ENCODE measurements at places on chromosomes 12 and 14.

GRCh38 chr14:80164991-80165721, 46.1 kb downstream of the DIO2 start:
- no peak for DNase-seq

- DNase-seq = peak; percentile 1
Observed at GRCh38 chr12:127108360-127109215, 1158.4 kb upstream of the TMEM132C start.

DNA sequence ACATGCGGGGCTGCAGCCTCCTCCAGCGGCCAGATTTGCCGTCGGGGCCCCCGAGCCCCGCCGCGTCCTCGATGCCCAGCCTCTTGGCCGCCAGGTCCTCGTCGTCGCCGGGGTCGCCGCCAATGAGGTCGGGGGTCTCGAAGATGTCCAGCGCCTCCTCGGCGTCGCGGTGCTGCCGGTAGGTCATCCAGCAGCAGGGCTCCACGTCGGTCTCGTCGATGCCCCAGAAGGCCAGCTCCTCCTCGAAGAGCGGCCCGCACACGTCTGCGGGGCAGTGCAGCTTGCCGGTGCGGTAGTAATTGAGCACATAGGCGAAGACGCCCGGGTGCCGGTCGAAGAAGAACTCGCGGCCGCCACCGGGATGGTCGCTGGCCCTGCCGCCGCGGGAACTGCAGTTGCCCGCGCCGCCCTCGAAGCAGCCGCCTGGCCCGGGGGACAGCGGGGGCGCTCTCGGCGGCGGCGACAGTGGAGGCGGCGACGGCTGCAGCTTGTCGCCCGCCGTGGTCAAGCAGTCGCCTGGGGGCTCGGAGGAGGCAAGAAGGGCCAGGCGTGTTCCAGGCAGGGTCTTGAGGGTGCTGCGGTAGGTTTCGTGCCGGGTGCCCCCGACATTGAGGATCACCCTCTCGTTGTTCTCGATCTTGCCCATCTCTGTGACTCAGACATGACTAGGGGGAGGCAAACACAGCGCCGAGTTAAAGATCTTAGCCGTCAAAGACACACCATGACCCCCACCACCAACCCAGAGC, 2.1 kb downstream of the KCNC2 start:
- no peak for DNase-seq

- no peak for DNase-seq
Observed at GRCh38 chr12:94563286-94563685, 87.1 kb downstream of the TMCC3 start.

GRCh38 chr12:100797786-100798185, 3.2 kb downstream of the ANO4 start:
- no peak for DNase-seq

DNA sequence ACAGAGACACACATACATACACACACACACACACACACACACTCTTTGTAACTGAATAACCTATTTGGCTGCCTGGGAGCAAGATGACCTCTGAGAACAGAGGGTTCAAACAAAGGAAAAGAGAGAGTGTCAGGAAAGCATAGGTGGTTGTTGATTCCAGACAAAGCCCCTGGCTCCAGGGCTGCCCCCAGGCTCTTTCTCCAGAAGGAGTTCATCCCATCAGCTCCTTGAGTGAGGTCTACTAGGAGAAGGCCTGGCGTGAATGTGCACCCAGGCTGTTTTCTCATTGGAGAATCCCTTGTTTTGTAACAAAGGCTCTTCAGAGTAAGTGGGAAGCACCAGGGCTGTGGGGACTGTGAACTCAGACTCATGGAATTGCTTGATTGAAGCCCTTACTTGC, 151.9 kb downstream of the EMP1 start:
- DNase-seq = no peak

DNA sequence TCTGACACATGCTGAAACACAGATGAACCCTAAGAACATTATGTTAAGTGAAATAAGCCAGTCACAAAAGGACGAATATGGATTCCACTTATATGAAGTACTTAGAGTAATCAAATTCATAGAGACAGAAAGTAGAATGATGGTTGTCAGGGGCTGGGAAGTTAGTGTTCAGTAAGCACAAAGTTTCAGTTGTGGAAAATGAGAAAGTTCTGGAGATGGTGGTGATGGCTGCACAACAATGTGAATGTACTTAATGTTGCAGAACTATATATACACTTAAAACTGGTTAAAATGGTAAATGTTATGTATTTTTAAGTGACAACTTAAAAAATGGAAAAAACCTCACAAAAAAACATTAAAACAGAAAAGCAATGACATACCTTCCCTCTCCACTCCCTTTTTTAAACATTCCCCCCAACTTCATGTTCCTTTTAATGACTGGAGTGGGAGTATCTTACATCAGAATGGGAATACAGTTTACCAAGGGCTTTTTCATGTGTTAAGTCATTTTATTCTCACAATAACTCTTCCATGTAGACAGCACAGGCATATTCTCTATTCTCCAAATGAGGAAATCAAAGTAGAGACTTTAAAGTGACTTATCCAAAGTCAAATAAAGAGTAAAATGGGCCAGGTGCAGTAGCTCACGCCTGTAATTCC, 24.0 kb downstream of the BTBD7 start:
- no peak for DNase-seq

DNA sequence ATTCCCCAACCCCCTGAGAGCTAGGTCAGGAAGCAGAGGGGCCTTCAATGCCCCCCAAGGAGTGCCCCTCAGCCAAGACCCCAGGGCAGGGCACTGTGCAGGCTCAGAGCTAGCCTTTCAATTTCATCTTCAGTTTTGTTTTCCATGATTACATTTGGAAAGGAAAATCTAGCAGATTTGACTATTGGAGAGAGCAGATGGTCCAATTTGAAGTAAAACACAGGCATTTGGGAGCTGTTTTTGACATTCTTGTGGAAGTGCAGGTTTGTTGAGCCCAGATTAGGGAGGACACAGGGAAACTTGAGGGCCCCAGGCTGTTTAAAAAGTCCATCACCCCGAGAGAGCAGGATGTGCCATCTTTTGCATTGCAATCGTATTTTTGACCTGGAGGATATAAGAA, 58.6 kb upstream of the GPATCH2L start:
- DNase-seq = no peak

DNA sequence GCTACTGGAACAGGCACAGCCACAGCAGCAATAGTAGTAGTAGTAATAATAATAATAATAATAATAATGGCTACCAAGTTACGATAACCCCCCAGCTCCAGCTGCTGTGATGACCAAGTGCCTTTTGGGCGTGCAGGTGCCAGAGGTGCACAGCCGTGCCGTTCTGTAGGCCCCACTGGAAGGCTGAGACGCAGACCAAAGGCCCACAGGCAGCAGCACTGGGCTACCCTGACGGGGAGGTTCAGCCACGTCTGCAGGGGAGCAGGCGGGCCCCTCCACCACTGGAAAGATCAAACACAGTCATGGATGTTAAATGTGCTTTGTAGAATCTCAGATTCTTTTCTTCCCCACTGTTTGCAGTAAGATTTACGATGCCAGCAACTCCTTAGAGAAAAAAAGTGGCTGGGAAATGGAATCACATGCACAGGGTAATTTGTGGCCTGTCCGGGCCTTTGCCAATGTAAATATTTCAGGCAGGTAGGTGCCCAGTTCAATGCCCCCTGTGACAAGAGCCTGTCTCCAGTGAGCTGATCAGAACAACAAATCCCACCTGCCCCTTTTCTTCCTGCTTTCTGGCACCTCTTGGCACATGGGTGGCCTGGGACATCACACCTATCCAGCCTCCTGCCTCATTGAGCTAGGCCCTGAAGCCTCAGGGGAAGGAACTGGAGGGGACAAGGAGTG, 32.6 kb downstream of the CCDC85C start:
- DNase-seq = no peak

GRCh38 chr14:104112113-104112505, 26.3 kb upstream of the KIF26A start:
- DNase-seq = no peak

DNA sequence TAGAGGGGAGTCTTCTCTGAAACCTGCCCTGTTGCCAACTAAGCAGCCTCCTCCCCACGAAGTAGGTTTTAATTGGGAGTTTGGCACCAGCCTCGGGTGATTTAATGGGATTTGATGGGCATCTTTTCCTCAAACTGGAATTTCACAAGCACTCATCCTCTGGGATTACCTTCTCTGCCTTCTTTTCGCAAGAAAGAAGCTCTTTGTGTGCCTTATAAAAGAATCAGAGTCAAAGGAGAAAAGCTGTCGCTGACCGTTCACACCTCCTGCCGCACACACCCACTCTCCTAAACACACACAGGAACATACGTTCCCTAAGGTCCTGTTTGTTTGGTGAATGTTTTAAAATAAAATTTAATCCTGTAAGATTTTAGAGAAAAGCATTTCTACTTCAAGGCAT, 84.0 kb downstream of the PRMT8 start:
- no peak for DNase-seq

DNA sequence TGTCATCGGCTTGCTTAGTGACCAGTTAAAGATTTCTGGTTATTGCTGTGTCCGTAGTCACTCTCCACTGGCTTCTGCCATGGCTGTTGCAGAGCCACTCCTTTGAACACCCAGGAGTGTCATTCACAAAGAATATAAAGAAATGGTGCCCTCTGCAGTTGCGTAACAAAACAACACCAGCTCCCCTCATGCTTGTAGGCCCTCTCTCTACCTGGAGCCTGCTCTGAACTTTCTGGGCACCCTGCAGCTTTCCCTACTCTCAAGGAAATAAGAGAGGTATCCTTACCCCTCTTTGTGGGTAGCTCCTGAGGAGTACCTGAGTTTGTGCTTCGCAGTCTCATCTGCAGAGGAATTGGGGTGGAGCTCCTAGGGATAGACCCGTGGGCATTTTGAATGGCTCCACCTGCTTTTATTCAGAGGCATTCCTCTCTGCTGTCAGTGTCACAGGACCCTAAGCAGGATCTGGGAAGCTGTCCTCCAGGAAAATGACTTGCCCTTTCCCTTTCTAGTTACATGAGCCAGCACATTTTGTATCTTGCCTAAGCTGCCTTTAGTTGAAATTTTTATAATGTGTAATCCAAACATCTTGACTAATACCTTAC, 97.2 kb upstream of the TMEM260 start:
- no peak for DNase-seq

GRCh38 chr14:36884049-36884448, 222.4 kb downstream of the PAX9 start:
- no peak for DNase-seq

GRCh38 chr14:66311990-66312389, 174.2 kb upstream of the CCDC196 start:
- no peak for DNase-seq

DNA sequence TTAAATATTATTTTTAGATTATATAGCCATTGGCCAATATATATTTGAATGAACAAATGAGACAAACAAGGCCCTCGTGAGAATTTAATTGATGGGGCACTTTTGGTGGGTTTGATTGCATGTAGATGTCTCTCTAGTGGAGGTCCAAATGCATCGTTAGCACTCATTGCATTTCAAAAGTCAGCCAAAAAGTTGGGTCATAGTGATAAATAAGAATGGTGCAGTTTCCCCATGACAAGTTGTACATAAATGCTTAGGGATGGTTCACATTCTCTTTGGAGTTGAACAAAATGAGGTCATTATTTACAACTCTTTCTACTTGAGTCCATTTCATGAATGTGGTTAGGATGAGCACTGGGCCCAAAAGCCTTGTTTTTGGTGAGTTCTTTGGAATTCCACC, 1.0 kb downstream of the BEST3 start:
- DNase-seq = no peak

DNA sequence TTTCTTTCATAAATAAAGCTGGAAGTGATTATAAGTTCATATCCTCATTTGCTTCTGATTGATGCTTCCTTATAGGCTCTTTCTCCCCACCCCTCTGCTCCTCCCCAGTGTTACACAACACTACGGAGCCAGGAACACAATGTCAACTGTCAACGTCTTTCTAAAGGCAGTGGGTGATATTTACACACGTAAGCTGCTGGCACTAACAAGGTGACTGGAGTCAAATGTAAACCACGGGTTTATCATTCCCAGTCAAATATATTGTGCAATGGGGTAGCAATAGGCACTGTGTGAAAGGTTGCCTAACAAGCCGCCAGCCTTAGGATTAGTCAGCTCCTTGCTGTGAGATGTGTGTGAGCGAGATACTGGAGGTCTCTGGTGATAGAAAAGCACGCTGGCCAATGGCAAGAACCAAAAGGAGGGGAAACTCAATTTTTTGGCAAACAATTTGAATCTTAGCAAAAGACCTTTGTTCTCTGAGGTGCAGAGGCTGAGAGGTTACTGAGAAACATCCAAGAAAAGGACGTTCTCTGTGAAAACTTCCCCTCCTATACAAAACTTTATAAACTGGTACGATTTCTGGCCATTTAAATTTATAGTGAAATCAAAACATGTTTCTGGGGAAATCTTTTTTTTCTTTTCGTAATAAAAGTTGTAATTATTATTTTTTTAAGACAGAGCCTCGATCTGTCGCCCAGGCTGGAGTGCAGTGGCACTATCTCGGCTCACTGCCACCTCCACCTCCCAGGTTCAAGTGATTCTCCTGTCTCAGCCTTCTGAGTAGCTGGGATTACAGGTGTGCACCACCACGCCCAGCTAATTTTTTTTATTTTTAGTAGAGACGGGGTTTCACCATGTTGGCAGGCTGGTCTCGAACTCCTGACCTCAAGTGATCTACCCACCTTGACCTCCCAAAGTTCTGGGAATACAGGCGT, 22.3 kb upstream of the HECTD1 start:
- no peak for DNase-seq

DNA sequence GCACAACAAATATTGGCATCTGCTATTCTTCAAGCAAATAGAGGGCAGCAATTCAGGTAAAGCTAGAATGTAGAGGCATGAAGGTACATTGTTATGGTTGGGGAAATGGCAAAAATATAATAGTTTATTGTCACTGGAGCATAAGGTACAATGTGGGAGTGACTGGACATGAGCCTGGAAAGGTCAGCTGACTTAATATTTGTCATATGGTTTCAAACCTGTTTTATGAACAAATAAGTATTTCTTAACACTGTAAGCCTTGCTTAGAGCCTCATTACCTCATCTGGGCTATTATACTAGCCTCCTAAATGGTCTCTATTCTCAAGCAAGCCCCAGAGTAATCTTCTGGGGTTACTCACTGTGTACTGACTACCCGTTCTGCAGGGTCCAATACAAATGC, 33.7 kb downstream of the FAM177A1 start:
- DNase-seq = no peak

DNA sequence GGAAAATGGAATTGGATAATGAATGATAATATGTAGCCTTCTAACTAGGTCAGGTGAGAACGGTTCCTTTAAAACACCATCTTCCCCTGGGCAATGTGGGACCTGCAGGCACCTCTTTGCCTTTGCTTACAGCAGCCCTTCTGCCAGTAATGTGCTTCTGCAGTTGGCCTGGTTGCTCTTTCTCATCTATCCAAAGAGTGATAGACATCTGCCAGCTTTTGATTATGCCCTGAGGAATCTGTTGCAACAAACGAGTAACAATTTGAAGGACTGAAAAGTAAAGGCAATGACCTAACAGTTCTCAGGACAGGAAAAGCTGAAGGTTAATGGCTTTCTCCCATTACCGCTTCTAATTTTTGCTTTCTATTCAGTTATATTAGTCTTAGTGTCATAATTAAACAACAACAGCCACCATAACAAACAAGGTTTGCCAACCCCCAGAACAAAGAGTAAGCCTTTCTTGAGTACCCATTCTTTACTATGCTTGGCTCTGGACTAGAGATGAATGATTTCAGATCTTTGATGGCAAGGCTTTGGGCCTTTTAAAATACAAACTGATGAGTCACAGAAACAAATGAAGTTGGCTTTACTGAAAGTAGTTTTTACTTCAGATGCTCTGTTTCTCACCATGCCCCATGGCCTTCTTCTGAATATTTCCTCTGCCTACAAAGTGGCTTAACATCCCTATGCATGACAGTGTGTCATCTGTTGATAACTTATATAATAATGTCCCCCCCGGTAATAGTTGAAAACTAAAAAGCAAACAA, 76.1 kb upstream of the KRR1 start:
- DNase-seq = no peak
